BJ (cell line): ENCODE measurements at places on chromosomes 5 and 9.
A peak's percentile ranks its signal among the peaks of the same experiment; 100 is the strongest.

GRCh38 chr9:36940500-36940853 lies 93.6 kb downstream of the PAX5 start:
- no peak for DNase-seq

DNA sequence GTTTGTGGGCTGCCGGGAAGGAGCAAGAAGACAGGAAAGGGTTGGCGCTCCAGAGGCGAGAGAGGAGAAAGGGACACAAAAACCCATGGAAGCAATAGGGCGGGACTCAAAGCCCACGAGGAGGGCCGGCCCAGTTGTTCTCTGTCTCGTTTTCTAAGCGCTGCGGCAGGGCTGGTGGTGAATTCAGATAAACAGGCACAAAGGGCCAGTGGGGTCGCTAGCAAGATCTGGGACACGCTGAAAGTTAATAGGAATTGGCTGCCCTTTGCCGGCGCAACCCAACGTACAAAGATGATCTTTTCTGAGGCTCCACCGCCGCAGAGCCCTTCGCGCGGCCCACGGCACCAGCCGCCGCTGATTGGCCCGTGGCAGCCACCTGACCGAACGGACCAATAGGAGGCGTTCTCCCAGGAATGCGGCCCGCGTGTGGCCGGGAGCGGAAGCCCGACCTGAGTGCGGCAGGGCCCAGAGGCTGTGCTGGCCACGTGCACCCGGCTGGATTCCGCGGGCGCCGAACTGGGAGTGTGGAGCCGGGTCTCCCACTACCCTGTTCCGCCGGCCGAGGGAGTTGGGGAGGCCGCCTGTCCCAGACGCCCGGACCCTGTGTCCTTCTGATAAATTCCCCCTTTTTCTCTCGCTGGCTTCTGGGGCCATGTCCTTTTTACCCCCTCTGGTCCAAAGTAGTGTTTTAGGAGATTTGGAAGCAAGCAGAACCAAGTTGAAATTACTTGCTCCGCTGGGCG lies 16.8 kb upstream of the NSD1 start:
- DNase-seq, result no peak

DNA sequence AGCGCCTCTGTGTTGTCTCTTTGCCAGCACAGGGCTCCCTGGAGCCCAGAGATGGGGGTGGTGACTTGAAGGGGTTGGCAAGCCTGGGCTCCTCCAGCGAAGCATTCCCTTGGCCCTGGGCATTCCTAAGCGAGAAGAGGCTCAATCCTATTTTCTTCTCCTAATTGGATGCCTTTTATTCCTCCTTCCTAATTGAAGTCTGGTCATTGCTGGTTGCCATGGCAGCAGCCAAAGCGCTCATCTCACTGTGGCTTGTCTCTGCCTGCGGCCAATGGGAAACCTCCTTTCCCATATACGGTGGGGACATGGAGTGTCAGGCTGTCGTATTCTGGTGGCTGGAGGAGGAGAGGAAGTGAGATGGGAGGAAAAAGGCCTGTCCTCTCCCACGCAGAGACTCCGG lies 52.3 kb upstream of the RARS1 start:
- DNase-seq, result no peak

GRCh38 chr9:35691757-35692301 lies 2.1 kb upstream of the TPM2 start:
- DNase-seq, result no peak

DNA sequence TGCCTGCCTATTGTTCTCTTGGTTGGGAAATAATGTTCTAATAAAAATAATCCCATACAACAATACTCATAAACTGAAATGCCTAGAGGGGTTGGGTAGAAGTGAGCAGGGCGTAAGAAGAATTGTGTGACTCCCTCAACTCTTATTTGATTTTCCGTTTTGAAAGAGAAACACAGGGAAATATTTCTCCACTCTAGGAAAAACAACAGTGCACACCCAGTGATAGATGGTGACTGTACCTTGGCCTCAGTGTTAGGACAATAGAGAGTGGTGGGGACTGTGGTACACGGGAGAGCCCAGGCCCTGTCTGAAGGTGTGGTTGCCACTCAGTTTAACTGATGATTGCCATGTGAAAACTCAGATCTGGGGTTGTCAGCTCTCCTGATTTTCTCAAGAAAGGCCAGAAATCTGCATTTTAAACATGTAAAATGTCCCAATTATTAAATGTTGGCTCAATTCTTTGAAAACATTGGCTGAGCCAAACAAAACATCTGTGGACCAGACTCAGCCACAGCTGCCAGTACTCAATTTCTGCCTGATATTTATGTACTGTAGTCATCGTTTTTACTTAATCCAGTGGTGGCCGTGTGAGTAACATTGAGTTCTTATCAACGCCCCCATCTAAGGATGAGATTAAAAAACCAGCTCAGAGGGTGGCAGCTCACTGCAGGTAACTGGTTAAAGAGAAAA lies 103.8 kb upstream of the ZNF618 start:
- DNase-seq, result peak; percentile 21

- no peak for DNase-seq
Observed at GRCh38 chr9:113863345-113863744, 12.8 kb upstream of the ZNF618 start.

- no peak for DNase-seq
Observed at GRCh38 chr9:97524424-97524823, 23.0 kb downstream of the TMOD1 start.

DNA sequence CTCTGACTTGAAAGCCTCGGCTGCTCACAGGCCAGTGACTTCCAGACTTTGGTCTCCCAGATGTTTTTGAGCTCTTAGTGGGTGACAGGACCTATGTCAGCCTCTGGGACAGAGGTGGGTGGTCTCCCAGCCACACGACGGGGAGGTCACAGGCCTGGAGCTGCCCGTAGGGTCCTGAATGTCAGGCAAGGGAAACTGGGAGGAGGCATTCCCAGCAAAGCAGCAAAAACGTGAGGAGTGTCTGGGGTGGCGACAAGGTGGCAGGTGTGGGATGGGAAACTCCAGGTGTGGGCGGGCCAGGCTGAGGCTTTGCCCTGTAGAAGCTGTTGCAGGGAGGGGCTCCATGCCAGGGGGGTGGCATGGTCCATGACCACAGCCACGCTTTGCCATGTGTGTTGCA lies 110.5 kb downstream of the CACNA1B start:
- no peak for DNase-seq

DNA sequence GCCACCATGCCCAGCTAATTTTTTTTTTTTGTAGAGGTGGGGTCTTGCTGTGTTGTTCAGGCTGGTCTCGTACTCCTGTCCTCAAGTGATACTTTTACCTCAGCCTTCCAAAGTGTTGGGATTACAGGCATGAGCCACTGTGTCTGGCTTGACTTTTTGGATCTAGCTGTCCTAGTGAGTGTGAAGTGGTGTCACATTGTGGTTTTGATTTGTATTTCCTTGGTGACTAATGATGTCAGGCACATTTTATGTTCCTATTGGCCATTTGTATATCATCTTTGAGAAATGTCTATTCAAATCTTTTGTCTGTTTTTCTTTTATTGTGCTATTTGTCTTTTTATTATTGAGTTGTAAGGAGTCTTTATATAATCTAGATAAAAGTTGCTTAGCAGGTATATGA lies 53.5 kb upstream of the MCCC2 start:
- DNase-seq, result no peak

DNA sequence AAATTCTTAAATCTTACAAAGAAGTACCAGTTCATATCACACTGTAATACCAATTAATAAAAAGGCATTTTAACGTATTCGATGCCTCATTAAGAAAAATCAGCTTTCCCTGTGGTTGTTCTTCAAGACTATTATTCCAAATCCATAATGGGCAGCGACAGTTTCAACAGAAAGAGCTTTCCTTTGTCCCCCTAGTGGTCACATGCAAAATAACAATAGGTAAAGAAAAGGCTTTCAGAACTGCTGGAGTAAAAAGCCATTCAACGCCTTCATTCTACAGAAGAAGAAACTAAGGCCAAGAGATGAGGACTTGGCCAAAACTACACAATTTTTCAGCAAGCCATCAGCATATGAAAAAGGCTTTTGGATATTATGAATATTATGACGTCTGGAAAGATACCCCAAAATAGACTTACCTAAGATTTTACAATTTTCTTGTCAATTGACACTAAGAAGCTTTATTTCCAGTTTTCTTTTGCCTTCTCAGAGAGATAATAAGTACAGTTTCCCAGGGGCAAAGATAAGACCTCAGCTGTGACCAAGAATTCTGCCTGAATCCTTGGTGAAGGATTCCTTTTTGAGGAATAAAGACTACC lies 6.7 kb upstream of the CDH6 start:
- no peak for DNase-seq

DNA sequence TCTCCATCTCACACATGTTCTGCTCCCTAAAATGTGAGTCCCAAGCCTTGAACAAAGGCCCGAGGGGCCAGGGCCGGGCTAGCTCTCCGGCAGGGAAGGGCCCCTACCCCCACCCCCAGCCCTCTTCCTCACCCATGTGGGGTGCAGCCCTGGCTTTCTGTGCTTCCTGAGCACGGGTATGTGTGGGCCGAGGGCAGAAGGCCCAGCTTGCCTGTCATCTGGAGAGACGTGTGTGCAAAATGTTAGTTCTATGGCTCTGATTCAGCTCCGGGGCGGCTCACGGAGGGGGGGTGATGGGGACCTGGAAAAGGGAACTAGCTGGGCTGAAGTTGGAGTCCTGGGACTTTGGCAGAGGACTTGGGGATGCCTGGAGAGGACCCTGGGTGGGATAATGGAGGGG lies 90.3 kb upstream of the ARAP3 start:
- no peak for DNase-seq

GRCh38 chr9:125890826-125891225 lies 143.7 kb downstream of the PBX3 start:
- no peak for DNase-seq

DNA sequence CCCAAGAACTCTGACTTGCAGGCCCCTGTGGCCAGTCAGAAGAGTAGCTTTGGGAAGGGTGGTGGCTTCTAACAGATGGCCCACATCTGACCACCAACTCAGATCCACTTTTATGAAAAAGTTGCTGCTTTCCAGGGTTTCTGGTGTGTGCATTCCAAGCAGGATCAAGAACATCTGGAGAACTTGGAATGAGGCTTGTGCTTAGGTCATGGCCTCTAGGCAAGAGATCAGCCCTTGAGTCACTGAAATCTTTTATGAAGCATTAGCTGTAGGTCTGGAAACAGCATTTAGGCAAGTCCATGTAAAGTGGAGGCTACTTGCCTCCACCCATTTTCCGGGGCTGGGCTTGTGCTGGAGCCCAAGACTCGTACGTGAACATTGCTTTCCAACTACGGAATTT lies 433.3 kb downstream of the SH3GL2 start:
- DNase-seq, result no peak

DNA sequence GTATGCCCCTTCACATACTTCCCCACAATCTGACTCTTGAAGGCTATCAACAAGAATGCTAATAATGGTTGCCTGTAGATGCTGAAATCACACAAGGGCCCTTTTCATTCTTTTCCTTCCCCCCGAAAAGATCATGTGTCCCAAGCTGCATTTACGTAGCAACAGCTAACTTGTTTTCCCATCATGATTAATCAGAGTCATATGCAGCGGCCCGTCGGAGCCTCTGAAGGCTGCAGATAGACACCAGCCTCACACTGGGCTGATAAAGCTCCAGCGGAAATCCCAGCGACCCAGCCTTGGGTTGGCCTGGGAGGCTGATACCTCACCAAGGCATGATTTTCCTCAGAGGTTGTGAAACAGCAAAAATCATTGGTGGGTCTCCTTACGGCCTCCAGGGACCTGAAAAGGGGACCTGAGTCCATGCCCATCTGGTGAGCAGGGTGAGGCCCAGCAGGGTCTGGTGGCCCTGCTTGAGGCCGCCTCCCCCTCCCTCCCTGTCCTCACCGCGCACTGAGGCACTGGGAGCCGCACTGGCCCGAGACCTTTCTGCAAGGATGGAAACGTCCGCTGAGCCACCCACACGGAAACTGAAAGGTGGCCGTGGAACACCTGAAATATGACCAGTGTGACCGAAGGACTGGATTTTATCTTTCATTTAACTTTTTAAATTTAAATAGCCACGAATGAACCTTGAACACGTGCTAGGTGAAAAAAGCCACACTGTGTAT lies 114.2 kb upstream of the PHYKPL start:
- no peak for DNase-seq

DNA sequence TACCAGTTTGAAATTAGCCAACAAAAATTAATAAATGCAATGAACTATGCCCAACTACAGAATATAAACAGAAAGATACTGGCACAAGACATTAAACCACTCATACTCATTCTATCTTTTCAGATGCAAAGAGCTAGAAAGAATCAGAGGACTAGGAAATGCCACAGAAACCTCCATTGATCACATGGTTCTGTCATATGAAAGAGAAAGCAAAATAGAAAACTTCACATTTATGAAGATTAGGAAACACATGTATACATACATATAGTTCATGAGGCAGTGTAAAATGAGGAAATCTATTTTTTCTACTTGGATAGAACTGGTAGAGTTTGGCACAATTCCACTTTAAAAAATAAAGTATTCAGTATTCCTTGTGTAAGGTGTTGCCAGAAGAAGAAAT lies 275.1 kb upstream of the PTGER4 start:
- no peak for DNase-seq

DNA sequence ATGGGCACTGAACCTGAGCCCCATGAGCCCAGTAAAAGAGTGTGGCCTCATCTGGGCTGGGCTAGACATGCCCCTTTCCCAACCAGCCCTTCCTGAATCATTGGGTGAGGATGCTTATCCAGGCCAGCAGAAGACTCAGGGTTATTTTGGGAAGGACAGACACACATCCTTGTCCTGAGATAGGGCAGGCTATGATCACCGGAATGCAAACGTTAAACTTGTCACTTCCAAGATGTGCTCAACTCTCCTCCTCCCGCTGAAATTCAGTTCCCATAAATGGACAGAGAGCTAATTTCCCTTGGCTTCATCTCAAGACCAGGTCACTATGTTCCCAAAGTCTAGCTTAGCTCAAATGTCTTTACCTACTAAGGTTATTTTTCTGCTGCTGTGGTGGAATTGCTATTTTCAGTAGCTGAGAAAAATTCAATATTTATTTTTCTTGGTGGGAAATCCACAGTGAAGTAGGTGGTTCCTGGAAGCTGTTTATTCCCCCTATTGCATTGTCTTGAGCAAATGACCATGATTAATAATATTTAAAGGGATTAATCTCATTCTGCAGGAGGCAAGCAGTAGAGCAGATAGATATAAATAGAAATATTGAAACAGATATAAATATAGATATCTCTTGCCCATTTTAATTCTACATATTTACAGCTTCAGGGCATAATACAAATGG lies 70.0 kb downstream of the NXNL2 start:
- no peak for DNase-seq

DNA sequence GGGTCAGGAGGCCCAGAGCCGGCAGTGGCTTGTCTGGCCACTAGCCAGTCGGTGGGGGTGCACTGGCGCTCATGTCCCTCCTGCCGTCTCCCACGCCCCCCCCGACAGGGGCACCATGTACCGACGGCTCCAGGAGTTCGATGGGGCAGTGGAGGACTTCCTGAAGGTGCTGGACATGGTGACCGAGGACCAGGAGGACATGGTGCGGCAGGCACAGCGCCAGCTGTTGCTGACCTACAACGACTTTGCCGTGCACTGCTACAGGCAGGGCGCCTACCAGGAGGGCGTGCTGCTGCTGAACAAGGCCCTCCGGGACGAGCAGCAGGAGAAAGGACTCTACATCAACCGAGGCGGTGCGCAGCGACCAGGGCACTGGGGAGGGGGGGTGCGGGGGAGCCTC lies 8.1 kb downstream of the TTC16 start:
- DNase-seq, result no peak
